CD8-positive, alpha-beta memory T cell (primary cell): ENCODE measurements at places on chromosomes 4 and X.

DNA sequence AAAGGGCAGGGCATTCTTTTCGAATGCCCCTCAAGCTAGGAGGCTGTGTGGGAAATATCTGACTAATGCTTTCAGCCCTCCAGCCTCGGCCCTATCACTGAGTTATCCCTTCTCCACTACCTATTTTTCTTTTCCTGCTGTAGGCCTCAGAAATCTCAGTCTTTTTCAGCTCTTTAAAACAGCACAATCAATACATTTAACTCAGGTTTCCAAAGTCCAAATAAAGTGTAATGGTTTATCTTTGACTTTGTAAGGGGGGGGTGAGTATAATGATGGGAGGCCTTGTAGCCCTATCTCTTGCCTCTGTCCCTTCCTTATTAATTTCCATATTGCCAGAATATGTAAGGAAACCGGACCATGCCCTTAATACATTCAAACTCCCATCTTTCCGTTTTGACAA lies 1.6 kb upstream of the WNK3 start:
- DNase-seq = no peak
- H3K27me3 ChIP-seq = no peaks in the 10 kb centered on the region
- no peaks in the 10 kb centered on the region for H3K4me1 ChIP-seq

- no peaks in the 10 kb centered on the region for H3K4me1 ChIP-seq
- no peak for DNase-seq
- H3K27ac ChIP-seq = no peak overlapping the region
- H3K27me3 ChIP-seq = no peaks in the 10 kb centered on the region
Measured at GRCh38 chr4:65671372-65671771, 1.1 kb upstream of the EPHA5 start.

GRCh38 chr4:150123087-150123486 lies 44.8 kb downstream of the DCLK2 start:
- no peaks in the 10 kb centered on the region for H3K27me3 ChIP-seq
- no peak overlapping the region for H3K27ac ChIP-seq
- H3K36me3 ChIP-seq = no peaks in the 10 kb centered on the region
- no peaks in the 10 kb centered on the region for H3K4me1 ChIP-seq
- H3K4me3 ChIP-seq = no peak overlapping the region
- DNase-seq = no peak

GRCh38 chrX:16585486-16586376 lies 64.2 kb upstream of the S100G start:
- H3K27ac ChIP-seq = no peak overlapping the region
- no peak overlapping the region for H3K4me3 ChIP-seq
- no peak for DNase-seq
- no peaks in the 10 kb centered on the region for H3K4me1 ChIP-seq

- H3K4me1 ChIP-seq = no peaks in the 10 kb centered on the region
- no peaks in the 10 kb centered on the region for H3K27me3 ChIP-seq
- no peak for DNase-seq
- H3K4me3 ChIP-seq = no peak overlapping the region
- no peaks in the 10 kb centered on the region for H3K36me3 ChIP-seq
- no peak overlapping the region for H3K27ac ChIP-seq
Measured at GRCh38 chr4:100581337-100581736, 63.5 kb upstream of the EMCN start.

DNA sequence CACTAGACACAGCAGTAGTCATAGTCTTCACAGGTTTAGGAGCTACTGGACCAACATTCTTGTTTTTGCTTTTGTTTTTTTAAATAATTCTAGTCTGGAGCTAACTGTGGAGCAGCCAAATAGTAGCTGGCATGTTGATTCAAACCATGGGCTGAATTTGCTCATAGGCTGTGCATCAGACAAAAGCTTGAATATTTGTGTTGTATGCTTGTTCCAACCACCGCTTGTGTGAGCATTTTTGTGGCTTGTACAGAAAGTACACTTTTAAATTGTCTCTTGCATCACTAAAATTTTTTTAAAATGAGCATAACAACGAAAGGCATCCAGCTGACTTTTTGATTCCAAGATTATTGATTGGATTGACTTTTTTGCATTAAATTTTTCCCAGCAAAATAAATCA lies 39.6 kb downstream of the CCNI start:
- H3K27me3 ChIP-seq = no peaks in the 10 kb centered on the region
- peaks cover 14% of the 10 kb centered on the region for H3K4me1 ChIP-seq
- no peak overlapping the region for H3K27ac ChIP-seq
- no peak overlapping the region for H3K4me3 ChIP-seq
- DNase-seq = no peak

DNA sequence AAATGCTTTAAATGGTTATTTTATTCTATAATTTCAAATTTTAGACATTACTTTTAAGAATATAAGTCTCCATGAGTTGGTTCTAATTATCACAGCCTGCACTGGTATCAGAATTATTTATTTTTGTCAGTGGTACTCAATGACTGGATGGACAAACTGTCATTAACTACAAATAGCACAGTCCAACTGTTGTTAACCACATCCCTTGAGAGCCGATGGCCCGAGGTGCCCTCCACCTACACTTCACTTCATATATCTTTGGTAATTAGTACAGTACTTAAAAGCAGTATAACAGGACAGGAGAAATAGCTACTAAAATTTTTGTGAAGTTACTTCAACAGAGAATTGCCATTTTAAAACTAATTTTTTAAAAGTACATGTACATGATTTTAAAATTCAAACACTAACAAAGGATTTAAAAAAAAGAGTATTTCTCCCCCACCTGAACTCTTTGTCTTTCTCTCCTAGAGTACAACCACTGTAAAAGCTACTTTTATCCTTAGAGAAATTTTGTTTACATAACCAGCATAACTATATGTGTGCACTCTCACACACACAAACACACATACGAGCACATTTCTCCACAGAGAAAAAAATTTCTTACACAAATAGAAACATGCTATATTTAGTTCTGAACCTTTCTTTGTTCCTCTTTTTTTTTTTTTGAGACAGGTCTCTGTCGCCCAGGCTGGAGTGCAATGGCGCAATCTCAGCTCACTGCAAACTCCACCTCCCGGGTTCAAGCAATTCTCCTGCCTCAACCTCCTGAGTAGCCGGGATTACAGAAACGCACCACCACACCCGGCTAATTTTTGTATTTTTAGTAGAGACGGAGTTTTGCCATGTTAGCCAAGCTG lies 6.5 kb downstream of the TIFA start:
- H3K4me3 ChIP-seq = no peak overlapping the region
- H3K4me1 ChIP-seq = peaks cover 23% of the 10 kb centered on the region
- no peak for DNase-seq
- no peak overlapping the region for H3K27ac ChIP-seq
